ENCODE measurements at places on chromosomes 1 and 21.

- no peak for DNase-seq
Measured at GRCh38 chr1:20115479-20115878, 3.9 kb downstream of the PLA2G2D start.

DNA sequence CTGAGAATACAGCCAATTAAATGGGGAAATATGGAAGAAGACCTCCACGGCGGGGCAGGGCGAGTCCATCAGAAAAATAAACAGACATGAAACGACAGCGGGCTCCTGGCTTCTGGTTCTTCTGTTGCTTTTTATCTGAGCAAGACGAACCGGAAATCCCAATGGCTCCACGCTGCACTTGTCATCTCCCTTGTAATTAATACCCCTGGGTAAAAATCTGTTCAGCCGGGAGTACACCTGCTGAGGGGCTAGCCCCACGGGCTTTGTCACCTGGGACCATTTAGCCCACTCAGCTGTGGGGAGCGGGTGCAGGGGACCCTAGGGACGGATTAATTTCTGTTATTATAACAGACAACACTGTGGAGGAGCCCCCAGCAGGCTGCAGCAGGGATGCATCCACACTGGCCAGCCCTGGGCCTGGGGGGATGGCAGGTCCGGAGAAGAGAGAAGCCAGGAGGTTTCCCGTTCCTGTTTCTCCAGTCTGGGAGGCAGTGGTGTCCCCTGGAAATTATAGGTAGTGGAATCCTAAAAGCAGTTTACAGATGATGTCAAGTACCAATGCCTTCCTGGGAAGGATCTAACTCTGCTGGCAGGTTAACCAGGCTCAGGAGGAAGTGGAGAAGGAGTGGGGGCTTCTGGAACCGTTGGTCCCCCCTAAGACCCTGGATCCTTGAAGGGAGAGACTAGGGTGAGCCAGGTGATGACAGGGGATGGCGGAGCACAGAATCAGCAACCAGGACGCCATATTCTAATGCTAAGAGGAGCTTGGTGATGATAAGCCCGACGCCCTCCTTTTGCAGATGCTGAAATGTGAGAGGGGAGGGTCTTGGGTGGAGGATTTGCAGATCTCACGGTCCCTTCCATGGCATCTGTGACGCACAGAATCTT, 566.1 kb downstream of the PTPRU start:
- peak; percentile 82 for DNase-seq

DNA sequence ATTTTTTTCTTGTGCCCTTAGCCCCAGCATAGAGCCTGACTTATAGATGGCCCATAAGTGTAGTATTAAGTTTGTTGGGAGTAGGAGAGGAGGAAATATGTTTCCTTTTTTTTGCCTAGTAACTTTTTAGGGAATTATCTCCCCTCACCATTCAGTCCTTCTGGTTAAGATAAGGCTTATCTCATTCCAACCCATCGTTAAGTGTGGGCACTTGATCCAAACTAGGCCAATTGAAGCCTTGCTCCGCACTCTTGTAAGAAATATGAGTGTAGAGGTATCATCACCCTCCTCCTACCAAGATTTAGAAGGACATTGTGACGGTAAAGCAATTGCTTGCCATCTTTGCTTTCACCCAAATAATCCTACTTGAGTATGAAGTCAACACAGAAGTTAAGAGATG, 8.8 kb upstream of the FGGY start:
- DNase-seq = no peak

GRCh38 chr1:22383526-22384294, 67.9 kb upstream of the ZBTB40 start:
- DNase-seq = no peak

GRCh38 chr21:25564349-25564948, 42.8 kb downstream of the MRPL39 start:
- DNase-seq = no peak

DNA sequence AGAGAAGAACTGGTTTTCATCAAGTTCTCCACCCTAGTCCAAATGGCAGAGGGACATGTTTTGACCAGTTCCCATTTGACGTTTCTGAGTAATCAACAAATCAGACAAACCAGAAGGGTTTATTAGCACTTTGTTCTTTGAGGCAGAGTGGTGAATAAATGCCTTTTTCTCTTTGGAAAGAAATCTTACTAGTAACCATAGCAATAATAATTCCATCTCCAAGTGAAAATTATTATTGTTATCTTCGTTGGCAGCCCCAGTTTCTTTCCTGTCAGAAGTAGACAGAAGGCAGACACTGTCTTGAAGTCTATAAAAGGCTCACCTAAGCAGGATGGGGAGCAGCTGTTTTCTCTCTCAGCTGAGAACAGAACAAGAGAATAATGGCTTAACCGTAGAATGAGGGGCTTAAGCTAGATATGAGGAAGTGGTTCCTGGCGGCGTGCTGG, 391.6 kb downstream of the PBX1 start:
- no peak for DNase-seq

DNA sequence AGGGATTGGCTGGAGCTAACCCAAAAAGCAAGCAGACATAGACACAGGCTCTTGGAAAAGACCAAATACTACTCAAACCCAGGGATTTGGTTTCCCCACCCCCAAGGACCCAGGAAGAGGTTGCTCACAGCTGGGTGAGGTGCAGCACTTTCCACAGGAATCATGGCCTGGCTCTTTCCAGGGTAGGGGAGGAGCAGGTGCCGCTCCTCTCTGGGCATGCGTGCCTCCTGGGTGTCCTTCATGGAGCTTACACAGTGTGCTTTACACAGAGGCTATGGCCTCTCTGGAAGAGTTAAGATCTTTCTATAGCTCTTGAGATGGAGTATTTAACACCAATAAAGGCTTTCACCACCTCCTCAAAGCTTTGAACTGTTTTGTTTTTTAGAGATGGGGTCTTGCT, 88.3 kb downstream of the CD58 start:
- DNase-seq = no peak

DNA sequence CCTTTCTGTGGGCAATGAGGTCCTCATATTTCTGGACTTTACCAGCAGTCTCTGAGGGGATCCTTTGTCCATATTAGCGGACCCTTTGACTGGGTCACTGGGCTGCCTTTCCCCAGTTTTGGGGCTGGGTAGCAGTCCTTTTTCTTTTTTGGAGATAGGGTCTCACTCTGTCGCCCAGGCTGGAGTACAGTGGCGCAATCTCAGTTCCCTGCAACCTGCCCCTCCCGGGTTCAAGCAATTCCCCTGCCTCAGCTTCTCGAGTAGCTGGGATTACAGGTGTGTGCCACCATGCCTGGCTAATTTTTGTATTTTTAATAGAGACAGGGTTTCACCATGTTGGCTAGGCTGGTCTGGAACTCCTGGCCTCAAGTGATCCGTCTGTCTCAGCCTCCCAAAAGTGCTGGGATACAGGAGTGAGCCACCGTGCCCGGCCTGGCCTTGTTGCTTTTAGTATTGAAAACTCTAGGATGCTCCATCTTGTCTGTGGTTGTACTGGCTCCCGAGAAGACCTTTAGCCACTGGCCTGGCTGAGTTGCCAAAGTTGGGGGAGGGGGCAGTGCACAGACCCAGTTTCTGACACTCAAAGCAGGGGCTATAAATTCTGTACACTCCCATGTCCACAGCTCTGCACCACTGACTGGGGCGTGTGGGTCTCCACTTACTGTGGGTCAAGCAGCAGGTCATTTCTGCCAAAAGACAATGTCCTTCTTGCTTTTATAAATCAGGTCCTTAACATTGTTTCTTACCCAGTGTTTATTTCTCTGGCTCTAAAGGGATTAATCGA, 33.1 kb downstream of the MAN1C1 start:
- no peak for DNase-seq

- no peak for DNase-seq
Measured at GRCh38 chr1:107821340-107821739, 143.6 kb downstream of the VAV3 start.

GRCh38 chr1:164417016-164417704, 141.8 kb upstream of the PBX1 start:
- no peak for DNase-seq

- DNase-seq = no peak
Measured at GRCh38 chr1:28509705-28510272, 3.9 kb downstream of the RCC1 start.

- DNase-seq = no peak
Measured at GRCh38 chr21:34187935-34188334, 114.6 kb downstream of the MRPS6 start.

DNA sequence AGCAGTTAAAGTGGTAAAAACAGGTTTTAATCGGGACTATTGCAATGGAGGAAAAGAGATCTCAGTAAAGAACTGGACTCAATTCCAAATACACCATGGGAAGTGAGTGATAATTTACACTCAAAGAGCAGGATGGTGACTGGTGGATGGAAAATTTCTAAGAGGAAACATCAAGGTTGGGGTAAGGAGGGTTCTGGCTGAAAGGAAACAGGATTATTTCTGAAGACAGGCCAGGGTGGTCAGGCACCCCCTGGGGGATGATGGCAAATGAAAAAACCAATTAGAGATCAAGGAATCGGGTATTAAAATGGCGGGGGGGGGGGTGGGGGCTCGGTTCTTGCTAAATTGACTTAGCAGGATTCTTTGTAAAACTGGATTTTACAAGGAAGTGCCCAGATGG, 12.3 kb upstream of the HSD11B1 start:
- no peak for DNase-seq

DNA sequence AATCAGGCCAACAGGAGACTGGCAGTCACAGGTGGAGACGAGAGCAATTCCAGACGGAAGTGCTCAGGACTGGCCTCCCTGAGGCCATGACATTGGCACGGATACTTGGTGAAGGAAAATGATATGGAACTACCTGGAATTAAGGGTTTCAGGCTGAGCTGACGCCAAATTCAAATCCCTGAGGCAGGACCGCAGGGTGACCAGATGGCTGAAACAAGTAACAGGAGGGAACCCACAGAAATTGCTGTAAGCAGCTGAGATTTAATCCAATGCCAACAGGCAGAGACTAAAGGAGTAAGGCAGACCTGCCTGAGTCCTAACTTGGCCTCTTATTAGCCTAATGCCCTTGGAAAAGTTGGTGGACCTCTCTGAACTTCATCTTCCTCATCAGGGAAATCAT, 76.2 kb downstream of the ERG start:
- DNase-seq = no peak

DNA sequence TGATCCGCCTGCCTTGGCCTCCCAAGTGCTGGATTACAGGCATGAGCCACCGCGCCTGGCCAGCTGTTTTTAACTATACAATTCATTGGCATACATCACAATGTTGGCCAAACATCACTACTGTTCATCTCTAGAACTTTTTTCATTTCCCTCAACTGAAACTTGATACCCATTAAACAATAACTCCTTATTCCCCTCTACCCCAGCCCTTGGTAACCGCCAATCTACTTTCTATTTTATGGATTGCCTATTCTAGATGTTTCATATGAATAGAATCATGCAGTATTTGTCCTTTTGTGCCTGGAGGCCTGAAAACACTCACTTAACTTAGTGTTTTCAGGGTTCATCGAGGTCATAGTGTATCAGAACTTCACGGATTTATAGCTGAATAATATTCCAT, 16.2 kb downstream of the BTF3L4 start:
- DNase-seq = no peak

- no peak for DNase-seq
Measured at GRCh38 chr21:25636727-25637126, 2.3 kb upstream of the JAM2 start.

DNA sequence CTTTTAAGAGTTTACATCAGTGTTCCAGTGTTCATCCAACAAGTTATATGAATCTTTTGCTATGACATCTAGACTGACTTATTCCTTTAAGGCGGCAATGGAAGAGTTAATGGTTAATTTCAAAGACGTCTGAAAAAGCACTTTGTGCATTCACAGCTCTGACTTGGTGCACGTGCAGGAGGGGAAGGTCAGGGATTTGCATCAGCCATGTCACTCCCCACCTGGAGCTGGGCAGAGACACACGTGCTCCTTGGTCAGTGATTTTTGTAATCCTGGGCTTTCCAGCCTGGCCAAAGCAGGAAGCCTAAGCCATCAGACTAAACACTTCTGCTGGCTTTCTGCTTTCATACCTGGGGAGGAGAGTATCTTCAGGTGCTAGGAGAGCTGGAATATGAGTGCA, 96.3 kb downstream of the ST3GAL3 start:
- no peak for DNase-seq

DNA sequence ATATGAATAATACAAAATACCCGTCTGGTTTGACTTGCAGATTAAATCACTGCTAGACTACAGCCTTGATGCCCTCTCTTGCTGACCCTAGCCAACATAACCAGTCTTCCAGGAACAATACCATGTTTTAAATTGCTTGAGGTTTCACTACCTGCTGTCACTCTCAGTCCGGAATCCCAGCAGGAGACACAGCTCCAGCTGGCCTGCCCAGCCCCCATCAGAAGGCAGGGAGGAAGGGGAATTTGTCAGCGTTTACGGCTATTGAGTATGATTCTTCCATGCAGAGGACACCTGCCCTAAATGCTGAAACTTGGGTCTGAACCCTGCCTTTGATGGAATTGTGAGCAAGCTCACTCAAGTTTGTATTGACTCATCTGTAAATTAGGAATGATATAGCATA, 33.0 kb downstream of the ZNF496 start:
- DNase-seq = no peak

GRCh38 chr1:161747801-161748200, 1.8 kb upstream of the DUSP12 start:
- no peak for DNase-seq

DNA sequence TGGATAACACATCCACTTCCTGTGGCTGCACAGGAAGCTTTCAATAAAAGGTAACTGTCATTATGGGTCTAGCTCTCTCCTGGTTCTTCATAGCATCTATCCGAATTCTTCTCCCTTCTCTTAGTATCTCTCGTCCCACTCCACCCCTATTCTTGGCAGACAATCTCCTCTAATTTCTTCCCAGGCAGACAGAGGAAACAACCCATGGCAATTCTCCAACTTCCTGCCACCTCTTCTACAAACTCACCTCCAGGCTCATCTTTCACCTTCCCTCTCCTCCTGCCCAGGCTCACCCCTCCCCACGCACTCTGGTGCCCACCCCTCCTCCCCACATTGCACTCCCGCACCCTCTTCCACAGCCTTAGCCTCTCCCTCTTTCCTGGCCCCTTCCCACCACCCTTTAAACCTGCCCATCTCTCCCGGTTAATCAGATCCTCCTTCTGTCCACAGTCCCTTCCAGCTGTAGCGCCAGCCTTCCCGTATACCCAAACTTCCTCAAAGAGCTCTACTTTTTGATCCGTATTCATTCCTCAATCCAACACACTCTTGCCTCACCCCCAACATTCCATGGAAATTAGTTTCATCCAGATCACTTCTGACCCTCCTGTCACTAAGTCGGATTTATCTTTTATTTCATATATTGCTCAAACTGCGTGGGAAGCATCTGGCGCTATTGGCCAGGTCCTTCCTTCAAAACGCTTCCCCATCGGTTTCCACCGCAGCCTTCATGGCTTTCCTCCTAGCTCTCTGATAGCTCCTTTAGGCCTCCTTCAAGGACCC, 25.9 kb downstream of the SHISA4 start:
- DNase-seq = no peak

Data from NCI-H1105 treated with DMSO at 0.1 percent for 48 hours (cell line).